ENCODE measurements at places on chromosomes 6 and 20. TPM values are rescaled to one million over a fixed set of nuclear protein-coding genes. Genes with fewer than 3 reads are reported as not detected.

The AVP gene
- total RNA-seq, result not detected

DNA sequence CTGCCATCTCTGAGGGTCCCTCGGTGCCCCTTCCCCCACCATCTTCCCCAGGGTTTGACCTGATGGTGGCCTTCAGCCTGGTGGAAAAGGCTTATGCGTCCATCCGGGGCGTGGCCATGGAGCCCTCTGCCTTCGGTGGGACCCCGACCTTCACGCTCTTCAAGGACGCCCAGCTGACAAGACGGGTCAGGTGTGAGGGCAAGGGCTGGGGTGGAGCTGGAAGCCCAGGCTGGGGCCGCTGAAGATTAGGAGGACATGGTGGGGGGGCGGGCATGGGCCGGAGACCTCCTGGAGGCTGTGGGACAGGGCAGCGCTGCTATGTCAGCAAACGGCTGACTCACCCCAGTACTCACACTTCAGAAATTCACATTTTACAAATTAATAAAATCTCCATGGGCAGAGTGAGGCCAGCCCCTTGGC, 23.5 kb downstream of the COL20A1 start:
- DNase-seq, result no peak

The CTSA gene
- total RNA-seq, result 36.7 TPM

The CCN5 gene
- total RNA-seq, result not detected

DNA sequence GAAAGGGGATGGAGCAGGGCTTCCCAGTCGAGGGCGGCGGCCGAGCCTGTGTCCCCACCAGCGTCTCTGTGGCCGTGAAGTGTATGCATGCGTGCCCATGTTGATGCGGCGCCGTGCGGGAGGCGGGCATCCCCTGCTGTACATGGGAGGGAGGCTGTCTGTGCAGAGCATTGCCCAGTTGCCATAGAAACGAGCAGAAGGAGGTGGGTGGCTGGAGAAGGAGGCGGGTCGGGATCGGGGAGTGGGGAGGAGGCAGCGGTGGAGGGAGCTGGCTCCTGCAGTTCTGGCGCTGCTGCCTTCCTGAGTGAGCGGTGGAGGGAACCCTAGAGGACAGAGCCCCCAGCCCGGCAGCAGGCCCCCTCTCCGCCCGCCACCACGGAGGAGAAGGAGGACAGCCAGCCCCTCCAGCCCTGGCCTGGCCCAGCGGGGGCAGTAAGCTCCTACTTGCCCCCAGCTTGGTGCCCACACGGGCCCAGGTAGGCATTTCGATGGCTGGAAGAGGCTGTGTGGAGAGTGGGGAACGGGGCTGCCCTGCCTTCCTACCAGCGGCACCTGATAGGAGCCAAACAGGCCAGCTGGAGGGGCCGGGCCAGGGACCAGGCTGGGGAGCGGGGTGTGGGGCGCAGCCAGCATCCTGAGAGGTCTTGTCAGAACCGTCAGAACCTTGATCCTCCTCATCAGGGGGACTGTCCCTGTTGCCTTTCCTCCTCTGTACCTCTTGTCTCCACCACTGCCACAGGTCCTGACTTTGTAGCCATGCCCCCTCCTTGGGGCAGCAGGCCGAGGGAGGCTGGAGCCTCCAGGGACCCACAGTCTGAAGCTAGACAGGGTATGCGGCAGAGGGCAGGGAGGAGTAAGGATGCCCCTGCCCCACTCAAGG, 41.3 kb downstream of the SPDEF start:
- no peak for DNase-seq

The CAP2 gene
- total RNA-seq, result not detected

DNA sequence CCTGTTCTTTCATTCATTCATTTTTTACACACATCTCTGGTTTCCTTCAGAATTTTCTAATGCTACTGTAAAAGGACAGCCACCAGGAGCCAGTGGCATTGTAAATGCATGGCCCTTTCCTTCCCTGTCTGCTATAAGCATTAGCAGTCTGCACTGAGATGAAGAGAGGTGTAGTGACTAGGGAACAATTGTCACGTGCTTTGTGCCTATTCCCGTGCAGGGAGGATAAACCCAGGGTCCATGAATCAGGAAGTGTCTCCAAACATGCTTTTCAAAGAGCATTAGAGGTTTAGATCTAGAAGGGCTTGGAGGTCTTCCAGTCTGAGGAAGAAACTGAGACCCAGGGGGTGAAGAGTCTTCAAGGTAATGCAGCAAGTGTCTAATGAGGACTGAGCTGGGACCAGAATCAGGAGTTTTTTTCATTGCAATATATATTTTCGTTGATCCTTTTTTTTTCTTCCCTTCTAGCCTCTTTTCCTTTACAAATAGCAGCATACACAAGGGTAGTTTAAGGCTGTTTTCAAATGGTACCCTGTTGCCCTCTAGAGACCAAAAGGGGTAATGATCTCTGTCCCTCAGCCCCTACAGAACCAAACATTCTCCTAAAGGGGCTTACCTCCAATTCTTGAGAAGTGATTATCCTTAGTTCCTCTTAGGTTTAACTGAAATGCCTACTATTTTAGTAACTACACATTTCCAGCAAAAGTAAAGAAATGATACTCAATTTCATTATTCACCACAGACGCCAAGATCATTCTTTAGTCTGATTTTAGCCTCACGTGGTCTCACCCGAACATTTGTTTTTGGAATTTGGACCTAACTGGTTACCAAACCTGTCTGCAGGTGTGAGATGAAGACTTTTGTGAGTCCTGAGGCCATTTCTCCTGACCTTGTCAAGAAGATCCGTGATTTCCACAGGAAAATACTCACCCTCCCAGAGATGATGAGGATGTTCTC, 6.6 kb downstream of the TRIM15 start:
- DNase-seq, result peak; percentile 53

GRCh38 chr6:134164300-134164699, 111.9 kb upstream of the SLC2A12 start:
- no peak for DNase-seq

GRCh38 chr20:49594143-49594930, 26.4 kb upstream of the PTGIS start:
- DNase-seq, result no peak

DNA sequence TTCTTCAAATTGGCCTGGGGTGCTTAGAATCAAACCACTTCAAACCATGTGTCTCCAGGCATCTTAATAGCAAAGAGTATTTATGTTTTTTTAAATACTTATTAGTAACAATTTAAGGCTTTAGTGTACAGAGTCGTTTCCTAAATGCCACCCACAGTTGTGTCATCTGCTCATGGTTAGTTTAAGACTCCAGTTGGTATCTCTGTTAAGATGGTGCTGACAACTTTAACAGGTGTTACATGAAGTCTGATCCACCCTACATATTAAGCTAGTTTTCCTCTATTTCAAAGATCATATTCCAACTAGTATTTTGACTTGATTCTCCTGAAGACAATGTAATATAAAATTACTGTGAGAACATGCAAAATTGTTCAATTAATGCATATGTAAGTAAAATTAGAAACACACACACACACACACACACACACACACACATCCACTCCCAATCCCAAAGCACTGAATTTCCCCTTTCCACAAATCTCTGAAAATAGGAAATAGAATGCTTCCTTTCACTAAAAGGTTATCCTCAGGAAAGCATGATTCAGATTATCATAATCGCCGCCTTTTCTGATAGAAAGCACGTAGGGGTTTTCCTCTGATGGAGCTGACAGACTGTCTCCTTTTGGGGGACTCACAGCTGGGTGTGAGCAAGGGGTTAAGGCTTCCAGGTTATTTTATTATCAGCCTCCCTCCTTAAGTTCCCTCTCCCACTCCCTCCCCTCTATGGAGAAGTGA, 10.5 kb downstream of the CNKSR3 start:
- DNase-seq, result no peak

DNA sequence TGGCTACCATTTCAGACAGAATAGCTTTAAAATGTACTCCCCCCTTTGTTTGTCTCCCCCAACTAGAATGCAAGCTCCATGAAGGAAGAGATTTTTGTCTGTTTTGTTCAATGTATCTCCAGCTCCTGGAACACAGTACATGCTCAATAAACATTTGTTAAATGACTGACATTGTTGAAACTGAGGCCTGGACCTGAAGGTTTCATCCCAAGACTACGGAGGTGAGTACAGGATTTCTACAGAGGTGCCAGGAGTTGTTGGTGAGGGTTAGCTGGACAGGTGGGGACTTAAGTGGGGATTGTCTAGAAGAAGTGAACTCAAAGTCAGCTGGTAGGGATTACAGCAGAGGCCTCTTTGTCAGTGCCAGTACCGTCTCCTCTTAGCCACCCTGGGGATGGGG, 19.4 kb downstream of the VEGFA start:
- no peak for DNase-seq

The GINS1 gene
- total RNA-seq, result 29.9 TPM

DNA sequence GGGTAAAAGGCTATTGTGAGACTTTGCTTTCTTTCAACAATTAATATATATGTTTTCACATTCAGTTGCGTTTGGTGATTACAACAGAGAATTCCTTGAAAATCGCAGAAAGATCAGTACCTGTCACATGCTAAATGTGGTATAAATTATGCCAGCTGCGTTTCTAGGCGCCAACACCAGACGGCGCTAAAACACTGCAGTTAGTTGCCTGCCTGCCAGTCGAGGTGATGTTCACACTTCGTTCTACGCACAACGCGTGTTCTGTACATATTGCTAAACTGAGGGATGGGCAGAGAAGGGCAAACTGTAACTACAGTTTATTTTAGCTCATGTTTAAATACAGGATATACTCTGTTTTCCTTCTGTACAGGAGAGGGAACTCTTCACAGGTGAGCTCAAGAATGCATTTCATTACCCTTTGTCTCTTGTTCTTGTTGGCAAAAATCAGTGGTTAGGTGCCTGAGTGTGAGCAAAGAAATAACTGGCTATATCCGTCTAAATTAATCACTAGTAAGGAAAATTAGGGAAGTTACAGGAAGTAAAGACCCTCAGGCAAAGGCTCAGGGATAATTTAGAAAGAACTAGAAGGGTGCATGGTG, 100.1 kb upstream of the RGS17 start:
- DNase-seq, result peak; percentile 15

GRCh38 chr20:54067606-54068174, 2.7 kb downstream of the BCAS1 start:
- no peak for DNase-seq

The LYRM2 gene
- total RNA-seq, result 40.6 TPM

- DNase-seq, result no peak
These were observed 391.1 kb downstream of the BTBD9 start for GRCh38 chr6:38248500-38249234.

The LY6G6C gene
- total RNA-seq, result not detected

GRCh38 chr6:100342830-100343229, 121.9 kb downstream of the SIM1 start:
- no peak for DNase-seq

GRCh38 chr6:43976706-43977403, 150.4 kb downstream of the MRPL14 start:
- DNase-seq, result no peak

The STMND1 gene
- total RNA-seq, result not detected

DNA sequence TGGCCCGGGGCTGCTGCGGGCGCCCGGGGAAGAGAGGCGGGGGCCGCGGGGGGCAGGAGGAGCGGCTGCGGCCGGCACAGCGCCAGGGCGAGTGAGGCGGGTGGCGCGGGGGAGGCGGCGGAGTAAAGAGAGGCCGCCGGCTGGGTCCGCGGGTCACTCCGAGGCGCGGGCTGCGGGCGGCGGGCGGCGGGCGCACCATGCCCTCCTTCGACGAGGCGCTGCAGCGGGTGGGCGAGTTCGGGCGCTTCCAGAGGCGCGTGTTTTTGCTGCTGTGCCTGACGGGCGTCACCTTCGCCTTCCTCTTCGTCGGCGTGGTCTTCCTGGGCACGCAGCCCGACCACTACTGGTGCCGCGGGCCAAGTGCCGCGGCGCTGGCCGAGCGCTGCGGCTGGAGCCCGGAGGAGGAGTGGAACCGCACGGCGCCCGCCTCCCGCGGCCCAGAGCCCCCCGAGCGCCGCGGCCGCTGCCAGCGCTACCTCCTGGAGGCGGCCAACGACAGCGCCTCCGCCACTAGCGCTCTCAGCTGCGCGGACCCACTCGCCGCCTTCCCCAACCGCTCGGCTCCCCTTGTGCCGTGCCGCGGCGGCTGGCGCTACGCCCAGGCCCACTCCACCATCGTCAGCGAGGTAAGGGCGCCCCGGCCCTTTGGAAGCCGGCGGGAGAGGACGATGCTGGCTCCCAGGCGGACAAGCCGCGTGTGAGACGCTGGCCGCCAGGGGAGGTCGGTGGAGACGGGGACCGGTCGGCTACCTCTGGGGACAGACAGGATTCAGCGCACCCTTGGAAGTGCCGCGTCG, at the start of gene SLC22A3:
TSS of gene SLC22A3 (plus strand) at position 156 of the 797 bp plus-strand sequence. CDS start at position 198, 42 bp downstream.
- DNase-seq, result no peak

The SIRPD gene
- total RNA-seq, result not detected

GRCh38 chr20:64056889-64057627, 5.9 kb upstream of the TCEA2 start:
- DNase-seq, result no peak

- no peak for DNase-seq
These were observed 60.2 kb downstream of the LRRC1 start for GRCh38 chr6:53854843-53855567.

DNA sequence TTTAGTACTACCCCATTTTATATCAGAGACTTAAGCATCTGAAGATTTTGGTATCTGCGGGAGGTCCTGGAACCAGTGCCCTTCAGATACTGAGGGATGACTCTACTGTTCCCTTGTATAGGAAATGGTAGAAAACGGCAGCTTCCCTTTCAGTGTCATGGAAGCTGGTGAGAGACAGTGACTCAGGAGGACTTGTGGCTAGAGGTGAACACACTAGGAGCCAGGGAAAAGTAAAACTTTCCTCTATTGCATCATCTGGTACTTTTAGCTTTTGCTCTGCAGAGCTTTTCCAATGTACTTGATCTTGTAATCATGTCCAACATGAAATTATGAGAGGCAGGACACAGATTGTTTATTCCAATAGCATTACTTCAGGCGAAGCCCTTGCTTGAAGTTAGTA, 45.0 kb downstream of the RNF144B start:
- no peak for DNase-seq

The C2 gene
- 8.7 TPM for total RNA-seq

DNA sequence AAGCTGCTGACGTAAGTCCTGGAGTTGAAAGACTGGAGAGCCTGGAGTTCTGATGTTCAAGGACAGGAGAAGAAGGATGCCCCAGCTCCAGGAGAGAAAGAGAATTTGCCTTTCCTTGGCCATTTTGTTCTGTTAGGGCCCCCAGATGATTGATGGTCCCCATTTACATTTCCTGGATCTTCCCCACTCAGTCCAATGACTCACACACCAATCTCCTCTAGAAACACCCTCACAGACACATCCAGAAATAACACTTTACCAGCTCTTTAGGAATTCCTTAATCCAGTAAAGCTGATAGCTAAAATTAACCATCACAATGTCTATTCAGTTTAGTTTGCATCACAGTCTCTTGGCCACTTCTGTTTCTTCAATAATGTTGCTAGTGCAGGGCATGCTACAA, 260.2 kb upstream of the IRAK1BP1 start:
- DNase-seq, result no peak

The APCDD1L gene
- total RNA-seq, result not detected

- DNase-seq, result no peak
These were observed 158.0 kb upstream of the PMEPA1 start for GRCh38 chr20:57867807-57868206.

The SLC17A2 gene
- not detected for total RNA-seq

GRCh38 chr20:40438161-40438830, 250.7 kb downstream of the MAFB start:
- no peak for DNase-seq

The CLIC5 gene
- 0.08 TPM for total RNA-seq

GRCh38 chr6:81749707-81750106, 2.8 kb downstream of the TENT5A start:
- DNase-seq, result no peak

GRCh38 chr6:24340998-24341938, 16.6 kb downstream of the DCDC2 start:
- DNase-seq, result no peak

The HM13 gene
- total RNA-seq, result 148 TPM
